ENCODE measurements at places on chromosomes 3 and 15. TPM values are rescaled to one million over a fixed set of nuclear protein-coding genes. Genes with fewer than 3 reads are reported as not detected.

DNA sequence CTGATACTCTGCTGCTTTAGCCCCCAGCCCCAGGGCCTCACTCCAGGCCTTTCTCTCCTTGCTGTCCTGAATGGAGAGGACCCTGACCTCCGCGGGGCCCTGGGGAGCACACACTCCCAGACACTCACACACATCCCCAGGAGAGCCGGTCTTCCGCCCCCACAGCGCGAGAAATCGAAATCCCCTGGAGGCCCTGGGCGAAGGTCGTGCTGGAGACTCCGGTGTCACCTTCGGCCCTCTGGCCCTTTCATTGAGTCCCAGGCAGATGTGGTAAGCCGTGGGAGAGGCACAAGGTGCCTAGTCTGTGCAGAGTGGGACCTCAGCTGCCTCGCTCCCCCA lies 848 bp upstream of the GOLGA8B start:
- H3K27ac ChIP-seq = no peak overlapping the region
- H3K36me3 ChIP-seq = no peaks in the 10 kb centered on the region
- no peaks in the 10 kb centered on the region for H3K27me3 ChIP-seq
- no peak for DNase-seq
- H3K4me3 ChIP-seq = peak overlapping the region; percentile 73

DNA sequence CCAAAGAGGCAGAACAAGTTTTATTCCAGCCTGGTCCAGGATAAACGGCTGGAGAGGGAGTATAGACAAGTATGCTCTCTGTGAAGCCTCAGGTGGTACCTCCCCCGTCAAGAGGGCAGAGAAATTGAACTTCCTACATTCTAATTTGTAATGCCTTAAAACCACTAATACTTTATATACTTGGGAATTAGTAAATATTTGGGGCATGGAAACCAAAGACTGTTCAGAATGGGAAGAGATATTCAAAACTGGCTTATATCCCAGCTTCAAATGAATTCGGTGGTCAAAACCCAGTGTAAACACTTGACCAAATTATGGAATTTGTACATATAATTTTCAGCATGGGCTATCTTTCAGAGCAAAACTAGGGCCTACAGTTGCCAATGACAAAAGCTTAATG lies 122.6 kb downstream of the FBN1 start:
- H3K4me1 ChIP-seq = no peaks in the 10 kb centered on the region
- H3K36me3 ChIP-seq = no peaks in the 10 kb centered on the region
- DNase-seq = no peak
- no peak overlapping the region for H3K27ac ChIP-seq

DNA sequence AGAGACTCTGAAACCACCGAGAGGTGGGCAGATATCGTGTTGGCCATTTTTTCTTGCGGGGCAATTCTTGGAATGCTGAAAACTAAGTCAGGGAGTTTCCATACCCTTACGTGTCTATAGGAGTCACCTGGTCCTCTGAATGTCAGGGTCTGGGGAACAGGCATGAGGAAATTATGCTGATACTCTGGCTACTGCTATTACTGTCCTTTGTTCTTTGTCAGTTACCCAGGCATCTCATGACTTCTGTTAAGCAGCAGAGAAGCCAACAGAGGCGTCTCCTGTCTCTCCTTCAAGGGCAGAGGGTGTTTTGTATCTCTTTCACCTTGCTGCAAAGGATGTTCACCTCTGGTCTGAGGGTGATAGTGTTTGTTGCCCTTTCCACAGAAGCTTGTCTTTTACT lies 559.5 kb upstream of the CCDC54 start:
- H3K36me3 ChIP-seq = no peaks in the 10 kb centered on the region
- H3K4me3 ChIP-seq = no peak overlapping the region
- H3K27ac ChIP-seq = no peak overlapping the region
- H3K4me1 ChIP-seq = peaks cover 3% of the 10 kb centered on the region
- DNase-seq = no peak
- no peaks in the 10 kb centered on the region for H3K27me3 ChIP-seq

The CCDC9B gene
- 33.4 TPM for polyA plus RNA-seq

DNA sequence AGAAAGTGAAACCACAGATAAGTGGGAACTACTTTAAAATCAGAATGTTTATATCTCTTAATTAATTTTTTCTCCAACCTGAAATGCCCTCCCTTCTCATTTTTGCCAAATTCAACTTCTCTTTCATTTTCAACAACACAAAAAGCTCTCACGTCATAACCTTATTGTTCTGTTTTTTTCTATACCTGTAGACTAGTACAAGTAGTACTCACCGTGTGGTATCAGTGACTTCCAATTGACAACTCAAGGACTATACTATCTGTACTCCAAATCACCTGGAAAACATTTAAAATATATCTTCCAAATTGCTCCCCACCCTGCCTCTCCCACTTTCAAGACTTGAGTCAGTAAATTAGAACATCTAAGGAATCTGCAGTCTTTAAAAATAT lies 72.8 kb upstream of the ZNF280D start:
- no peak overlapping the region for H3K4me3 ChIP-seq
- H3K27ac ChIP-seq = no peak overlapping the region
- no peaks in the 10 kb centered on the region for H3K4me1 ChIP-seq
- no peaks in the 10 kb centered on the region for H3K27me3 ChIP-seq
- no peaks in the 10 kb centered on the region for H3K36me3 ChIP-seq
- DNase-seq = no peak

DNA sequence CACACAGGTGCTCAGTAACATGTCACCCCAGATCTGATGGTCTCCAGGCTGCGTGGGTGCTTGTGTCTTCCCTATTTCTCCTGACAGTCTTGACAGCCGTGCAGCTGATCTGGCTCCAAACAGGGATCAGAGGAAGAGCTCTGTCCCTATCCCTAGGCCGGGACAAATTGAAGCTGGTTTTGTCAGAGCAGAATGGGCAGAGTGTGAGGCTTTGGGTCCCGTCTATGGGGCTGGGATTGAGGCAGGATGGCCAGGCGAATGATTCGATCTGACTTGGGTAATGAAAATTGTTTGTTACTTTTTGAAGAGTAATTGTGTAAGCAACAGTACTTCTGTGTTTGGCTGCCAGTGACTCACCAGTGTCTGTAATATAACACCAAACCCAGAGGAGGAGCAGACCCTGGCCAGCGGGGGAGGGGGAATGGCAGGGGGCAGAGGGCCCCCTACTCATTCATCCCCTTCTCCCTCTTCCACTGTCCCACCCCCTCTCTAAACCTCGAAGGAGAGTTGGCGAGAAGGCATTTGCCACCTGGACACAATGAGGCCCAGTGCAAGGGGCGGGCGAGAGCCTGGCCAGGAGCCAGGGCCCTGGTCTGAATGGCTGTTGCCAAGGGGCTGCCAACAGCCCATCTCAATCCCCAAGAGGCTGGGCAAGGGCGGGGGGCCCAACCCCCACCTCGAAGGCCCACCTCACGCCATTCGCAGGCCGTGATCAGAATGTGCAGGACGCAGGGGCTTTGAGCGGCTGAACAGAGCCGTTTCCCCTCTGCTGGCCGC lies 4.9 kb upstream of the MAGEF1 start:
- H3K4me1 ChIP-seq = peaks cover 30% of the 10 kb centered on the region
- no peak for DNase-seq
- no peak overlapping the region for H3K4me3 ChIP-seq
- H3K36me3 ChIP-seq = no peaks in the 10 kb centered on the region

DNA sequence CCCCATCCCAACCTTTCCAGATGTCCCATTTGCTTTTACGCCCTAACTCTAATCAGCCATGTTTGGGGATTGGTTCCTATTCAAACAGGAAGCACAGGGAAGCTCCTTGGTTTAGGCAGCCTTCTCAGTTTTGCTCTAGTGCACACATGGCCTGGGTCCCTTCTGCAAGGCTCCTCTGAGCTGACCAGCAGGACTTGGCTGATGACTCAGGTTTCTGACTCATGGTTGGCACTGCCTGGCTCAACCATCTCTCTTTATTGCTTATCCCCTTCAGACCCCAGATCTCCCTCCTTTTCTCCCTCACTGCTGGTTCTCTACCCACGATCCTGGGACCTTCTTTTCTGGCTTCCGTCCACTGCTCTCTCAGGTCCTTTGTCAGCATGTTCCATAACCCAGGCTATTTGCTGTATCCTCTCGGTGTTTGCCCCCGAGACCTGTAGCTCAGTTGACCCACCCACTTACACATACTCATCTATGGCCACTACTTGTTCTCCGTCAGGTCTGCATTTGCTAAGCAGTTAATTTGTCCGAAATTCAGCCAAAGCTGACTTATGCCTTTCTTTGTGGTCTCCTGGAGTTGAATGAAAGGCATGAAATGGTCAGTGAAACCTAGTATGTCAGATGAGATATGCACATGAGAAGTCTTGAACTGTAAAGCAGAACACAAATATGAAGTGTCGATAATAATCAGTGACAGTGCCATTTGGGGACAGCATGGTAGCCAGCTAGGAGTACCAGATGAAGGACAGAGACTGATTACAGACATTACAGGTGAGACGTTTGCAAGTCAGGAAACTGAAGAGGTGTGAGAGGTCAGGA lies 323.5 kb upstream of the ROPN1 start:
- no peaks in the 10 kb centered on the region for H3K36me3 ChIP-seq
- no peak overlapping the region for H3K4me3 ChIP-seq
- no peaks in the 10 kb centered on the region for H3K27me3 ChIP-seq
- no peak overlapping the region for H3K27ac ChIP-seq

The IGDCC3 gene
- not detected for polyA plus RNA-seq

GRCh38 chr3:31925271-31925630 lies 55.8 kb downstream of the OSBPL10 start:
- no peak overlapping the region for H3K27ac ChIP-seq
- no peaks in the 10 kb centered on the region for H3K36me3 ChIP-seq
- no peak overlapping the region for H3K4me3 ChIP-seq

- no peaks in the 10 kb centered on the region for H3K27me3 ChIP-seq
- DNase-seq = peak; percentile 89
- H3K27ac ChIP-seq = peak overlapping the region; percentile 35
- peaks cover 15% of the 10 kb centered on the region for H3K4me1 ChIP-seq
- H3K36me3 ChIP-seq = no peaks in the 10 kb centered on the region
Measured at GRCh38 chr15:40506964-40507571, 36.3 kb downstream of the CHST14 start.

Data from sigmoid colon (tissue), 7 donors.